IMR-90 (cell line): ENCODE measurements at places on chromosomes 4 and X.
A peak's percentile ranks its signal among the peaks of the same experiment; 100 is the strongest.

DNA sequence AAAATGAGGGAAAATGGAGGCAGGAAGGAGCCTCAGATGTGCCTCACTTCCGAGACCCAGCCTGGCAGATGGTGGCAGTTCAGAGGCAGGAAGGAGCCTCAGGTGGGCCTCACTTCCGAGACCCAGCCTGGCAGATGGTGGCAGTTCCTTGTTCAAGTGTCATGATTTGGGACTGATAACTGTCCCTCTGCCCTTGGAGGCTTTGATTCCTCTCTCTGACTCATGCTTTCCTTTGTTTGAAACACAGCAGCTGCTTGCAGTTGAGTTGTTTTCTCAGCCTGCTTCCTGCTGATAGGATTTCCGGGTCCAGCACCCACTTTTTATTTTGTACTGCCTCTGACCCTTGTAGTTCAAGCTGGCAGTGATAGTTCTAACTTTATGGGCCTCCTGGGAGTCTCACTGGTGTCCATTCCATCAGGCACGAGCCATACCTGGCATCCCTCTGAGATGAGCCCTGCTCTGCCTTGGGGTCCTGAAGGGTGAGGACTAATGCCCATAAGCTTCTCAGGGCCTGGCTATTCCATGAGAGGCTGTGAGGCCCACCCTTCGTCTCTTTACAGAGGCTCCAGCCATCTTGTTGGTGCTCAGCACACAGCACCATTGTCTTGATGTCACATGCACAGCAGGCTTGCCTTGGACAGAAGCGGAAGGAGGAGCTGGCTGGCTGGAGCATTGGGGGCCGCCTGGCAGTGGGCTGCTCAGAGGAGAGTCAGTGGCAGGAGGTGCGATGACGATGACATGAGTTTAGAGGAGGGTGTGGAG lies 13.0 kb downstream of the RGS12 start:
- peak; percentile 62 for DNase-seq

GRCh38 chr4:120837656-120838055 lies 84.9 kb downstream of the PRDM5 start:
- DNase-seq: no peak

- DNase-seq: no peak
Measured at GRCh38 chr4:88744609-88745008, 47.0 kb upstream of the NAP1L5 start.

DNA sequence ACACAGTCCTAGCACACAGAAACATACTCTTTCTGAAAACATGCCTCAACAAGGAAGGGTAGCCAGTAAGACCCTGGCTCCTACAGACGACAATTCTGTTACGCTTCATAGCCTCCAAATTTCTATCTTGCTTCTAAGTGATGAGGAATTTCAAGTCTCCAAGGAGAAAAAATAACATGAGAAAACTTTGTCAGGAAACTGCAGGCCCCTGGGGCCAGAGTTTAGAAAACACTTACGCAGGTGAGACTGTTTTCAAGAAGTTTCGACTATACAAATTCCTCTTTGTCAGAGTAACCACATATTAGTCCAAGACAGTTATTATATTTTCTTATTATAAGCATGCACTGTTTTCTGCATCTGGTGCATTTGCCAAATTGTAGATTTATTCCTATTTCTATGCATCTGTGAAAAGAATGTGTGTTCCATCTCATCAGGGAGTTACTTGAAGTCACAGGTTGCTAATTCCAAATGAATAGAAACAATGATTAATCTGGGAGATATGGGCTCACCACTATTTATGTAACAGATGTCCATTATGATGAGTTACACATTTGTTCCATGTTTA lies 30.3 kb upstream of the HCCS start:
- no peak for DNase-seq

DNA sequence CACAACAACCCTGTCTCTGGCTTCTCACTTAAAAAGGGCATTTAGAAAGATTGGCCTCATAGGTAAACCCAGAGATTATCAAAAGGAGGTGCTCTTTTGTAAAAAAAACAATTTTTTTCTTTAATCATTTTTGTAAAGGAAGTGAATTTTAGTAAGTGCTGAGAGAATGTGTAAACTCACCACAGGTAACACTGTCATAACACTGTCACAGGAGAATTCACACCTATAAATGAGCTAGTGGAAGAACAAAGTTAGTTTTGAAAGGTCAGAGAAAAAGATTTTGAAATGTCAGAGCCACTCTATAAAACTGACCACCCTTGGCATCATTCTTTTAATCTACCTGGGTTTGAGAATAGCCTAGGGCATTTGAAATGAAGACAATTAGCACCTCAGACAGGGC lies 3.3 kb upstream of the SH2D1A start:
- no peak for DNase-seq

GRCh38 chrX:133495464-133496391 lies 80.4 kb upstream of the GPC4 start:
- DNase-seq: peak; percentile 26

GRCh38 chr4:109990261-109991257 lies 77.9 kb downstream of the EGF start:
- no peak for DNase-seq

DNA sequence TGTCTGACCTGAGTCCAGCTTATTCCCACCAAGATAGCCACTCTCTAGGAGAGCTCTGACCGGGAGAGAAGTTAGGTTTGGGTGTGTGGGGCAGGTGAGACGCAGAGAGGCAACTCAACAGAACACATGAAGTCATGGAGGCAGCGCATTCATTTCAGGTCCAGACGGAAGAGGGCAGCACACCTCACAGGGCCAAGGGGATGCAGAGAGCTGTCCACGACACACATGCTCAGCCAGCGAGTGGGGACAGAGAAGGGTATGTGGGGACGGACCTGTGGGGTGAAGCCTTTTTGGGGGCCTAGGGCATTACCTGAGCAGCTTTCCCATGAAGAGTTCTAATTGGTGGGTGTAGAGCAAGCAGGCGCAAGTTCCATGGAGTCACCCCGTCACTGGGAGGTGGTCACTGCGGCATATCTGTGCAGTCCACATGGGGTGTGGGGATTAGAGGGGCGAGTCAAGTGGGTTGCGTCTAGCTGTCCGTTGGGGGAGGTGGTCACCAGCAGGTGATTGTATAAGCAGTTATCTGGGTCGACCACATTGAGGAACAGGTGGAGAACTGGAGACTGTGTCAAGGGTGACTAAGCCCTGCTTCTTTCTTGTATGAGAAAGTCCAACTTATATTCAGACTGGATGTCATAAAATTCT lies 24.3 kb upstream of the UXT start:
- DNase-seq: no peak

DNA sequence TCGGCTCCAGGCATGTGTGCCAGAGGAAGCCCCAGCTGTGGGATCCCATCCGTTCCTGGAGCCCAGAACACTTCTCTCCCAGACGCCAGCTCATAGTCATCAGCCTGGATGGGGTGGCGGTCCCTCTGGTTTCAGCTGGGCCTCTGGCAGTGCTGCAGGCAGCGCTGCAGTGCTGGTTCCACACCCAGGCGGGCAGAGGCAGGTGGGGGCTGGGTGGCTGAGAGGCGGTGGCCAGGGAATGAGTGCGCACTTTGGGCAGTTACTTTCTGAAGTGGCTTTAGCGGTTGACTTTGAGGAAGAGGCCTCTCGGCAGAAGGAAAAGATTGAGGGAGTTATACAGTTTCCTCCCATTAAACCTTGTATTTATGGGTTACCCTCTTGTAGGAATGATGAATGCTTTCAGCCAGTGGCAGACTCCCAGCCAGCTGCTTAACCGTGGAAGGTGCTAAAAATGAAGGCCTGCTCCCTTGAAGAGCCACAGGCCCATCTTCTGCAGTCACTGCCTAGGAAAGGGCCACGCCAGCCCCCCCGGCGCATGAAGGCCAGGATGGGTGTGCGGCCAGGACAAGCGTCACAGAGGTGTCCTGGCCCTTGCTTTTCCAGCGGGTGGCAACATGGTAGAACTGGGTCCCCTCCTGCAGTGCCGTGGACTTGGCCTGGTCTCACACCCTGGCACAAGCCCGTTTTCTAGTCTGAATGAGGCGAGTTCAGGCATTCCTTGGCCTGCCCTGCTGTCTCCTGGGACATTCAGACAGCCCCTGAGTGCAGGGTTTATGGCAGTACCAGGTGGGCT lies 9.9 kb downstream of the TADA2B start:
- no peak for DNase-seq

- DNase-seq: no peak
Measured at GRCh38 chrX:27600686-27601085, 10.5 kb downstream of the DCAF8L2 start.

- no peak for DNase-seq
Measured at GRCh38 chrX:122133478-122133877, 1050.6 kb upstream of the GRIA3 start.

DNA sequence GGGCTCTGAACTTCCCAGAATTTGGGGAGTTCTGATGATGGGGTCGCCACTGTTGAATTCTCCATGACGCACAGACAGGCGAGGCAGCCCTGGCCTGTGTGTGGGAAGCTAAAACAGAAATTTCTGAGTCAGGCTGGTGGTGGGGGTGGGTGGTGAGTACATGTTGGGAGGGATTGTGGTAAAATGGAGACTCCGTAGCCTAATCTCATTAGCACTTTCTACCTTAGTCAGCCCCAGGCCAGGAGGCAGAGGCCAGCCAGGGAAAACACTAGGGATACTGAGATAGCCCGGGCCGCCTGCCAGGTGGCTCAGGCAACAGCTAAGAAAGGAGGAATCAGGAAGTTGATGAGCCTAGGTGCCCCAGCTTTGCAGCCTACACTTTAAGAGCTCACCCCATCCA lies 39.3 kb upstream of the NHSL2 start:
- peak; percentile 31 for DNase-seq

DNA sequence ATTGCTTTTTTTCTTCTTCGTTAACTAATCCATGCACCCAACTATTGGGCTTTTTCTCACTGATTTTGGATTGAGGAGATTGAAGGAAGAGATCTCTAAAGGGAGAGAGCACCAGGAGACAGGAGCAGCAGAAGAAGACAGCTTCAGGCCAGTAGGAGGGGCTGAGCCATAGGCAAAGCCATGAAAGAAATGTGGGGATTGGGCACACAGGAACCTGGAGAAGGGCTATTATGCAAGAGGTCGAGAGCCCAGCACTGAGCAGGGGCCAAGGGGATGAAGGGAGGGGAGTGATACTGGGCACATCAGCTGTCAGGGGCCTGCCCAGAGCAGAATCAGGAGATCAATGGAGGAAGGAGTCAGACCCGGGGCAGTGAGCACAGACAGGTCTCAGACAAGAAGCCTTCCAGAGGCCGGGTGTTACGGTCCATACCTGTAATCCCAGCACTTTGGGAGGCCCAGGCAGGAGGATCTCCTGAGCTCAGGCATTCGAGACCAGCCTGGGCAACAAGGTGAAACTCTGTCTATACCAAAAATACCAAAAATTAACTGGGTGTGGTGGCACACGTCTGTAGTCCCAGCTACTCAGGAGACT lies 140.9 kb downstream of the BCOR start:
- no peak for DNase-seq
